ENCODE measurements at places on chromosomes 12 and 14.

GRCh38 chr12:16228067-16228466 lies 49.4 kb downstream of the SLC15A5 start:
- DNase-seq = no peak

GRCh38 chr14:77189479-77189878 lies 7.9 kb downstream of the TMEM63C start:
- DNase-seq = no peak

DNA sequence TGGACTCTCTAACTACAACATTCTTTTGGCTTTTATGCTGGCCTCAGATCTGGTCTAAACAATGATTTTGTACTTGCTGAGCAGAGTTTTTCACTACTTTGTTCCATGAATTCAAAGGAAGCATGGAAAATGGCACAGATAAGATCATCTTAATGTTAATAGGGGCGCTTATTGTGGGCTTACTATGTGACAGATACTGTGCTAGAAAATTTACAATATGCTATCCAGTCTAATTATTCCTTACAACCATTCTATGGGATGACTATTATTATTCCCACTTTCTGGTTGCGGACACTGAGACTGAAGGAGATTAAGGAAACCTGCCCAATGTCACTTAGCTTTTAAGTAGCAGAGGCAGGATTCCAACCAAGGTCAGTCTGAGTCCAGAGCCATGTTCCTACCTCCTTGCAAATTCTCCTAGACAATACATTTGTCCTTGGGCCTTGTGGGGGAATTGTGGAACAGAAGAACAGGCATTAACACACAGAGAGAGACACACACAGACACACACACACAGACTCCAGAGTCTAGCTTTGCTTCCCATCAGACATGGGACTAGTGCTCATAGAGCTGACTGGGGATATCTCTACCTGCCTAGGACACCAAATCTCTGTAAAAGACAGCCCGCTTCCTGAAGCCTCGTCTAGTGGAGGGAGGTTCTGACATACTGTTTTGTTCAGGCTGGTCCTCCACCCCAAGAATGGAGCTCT lies 107.7 kb downstream of the SLC38A1 start:
- DNase-seq = no peak

- DNase-seq = no peak
Observed at GRCh38 chr12:103851127-103851526, 10.1 kb upstream of the NT5DC3 start.

DNA sequence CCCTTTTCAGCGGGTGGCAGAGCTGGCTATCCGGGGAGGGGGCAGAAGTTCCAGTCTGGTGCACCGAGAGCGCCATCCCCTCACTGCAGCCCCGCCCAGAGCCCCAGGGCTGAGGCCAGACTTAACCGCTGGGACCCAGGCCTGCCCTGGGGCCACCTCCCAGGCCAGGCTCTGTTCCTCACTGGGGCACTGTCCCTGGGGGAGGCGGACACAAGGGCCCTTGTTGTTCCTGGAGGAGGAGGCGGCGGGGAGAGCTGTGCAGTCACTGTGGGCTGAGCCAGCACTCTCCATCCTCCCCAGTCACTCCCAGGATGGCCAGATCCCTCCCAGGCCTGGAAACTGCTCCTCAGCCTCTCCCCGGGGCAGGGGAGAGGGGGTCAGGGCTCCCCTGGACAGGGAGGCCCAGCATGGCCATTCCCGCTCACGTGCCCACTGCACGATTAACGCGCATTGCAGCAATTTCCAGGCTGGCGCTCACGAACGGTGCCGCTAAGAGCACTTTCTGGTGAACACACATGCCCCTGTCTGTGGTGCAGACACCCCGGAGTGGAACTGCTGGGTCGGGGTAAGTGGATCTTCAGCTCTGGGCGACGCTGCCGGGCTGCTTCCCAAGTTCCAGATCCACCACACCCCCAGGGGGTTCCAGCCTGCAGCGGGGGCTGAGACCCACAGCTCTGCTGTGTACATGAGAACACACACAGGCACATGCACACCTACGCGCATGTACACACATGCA lies 89.8 kb upstream of the SFSWAP start:
- DNase-seq = no peak

- no peak for DNase-seq
Observed at GRCh38 chr14:29458547-29458946, 469.1 kb downstream of the PRKD1 start.

Data from stimulated activated CD8-positive, alpha-beta memory T cell treated with anti-CD3 and anti-CD28 coated beads, Interleukin-7, amount 100 ng/mL, for 1 hour (primary cell).